COLO829 (cell line): ENCODE measurements at places on chromosomes 2 and 18.

GRCh38 chr2:160358046-160358445, 135.6 kb downstream of the RBMS1 start:
- no peak for DNase-seq

GRCh38 chr2:224882291-224883171, 159.7 kb downstream of the DOCK10 start:
- DNase-seq: no peak

GRCh38 chr2:29394981-29395350, 279.8 kb downstream of the CLIP4 start:
- DNase-seq: no peak

DNA sequence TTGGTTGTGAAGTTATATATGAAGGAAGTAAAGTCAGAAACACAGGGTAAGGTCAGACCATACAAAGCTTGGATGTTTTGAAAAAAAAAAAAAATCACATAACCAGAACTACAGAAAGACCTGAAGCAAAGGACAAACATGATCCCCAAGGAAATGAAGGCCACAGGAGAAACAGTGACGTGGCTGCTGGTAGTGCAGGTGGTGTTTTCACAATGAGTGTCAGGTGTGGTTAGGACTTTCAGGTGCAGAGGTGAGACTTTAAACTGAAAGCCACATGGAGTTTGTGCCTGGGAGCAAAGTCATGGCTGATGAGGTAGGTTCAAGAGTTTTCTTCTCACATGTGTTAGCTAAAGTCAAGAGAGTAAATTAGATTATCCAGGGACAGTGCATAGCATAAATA, 270.7 kb downstream of the PIEZO2 start:
- DNase-seq: no peak
